ENCODE measurements at places on chromosomes 2 and 18. TPM values are rescaled to one million over a fixed set of nuclear protein-coding genes. Genes with fewer than 3 reads are reported as not detected.

Gene GKN2
- not detected for polyA plus RNA-seq

Gene TMEM169
- 14.4 TPM for polyA plus RNA-seq

Gene PPP1R1C
- 2.7 TPM for polyA plus RNA-seq

Gene PDE11A
- 8.2 TPM for polyA plus RNA-seq

Gene SKOR2
- not detected for polyA plus RNA-seq

Gene SPP2
- polyA plus RNA-seq: not detected

Gene COL6A3
- 210 TPM for polyA plus RNA-seq
